ENCODE measurements at places on chromosomes 3 and 15. TPM values are rescaled to one million over a fixed set of nuclear protein-coding genes. Genes with fewer than 3 reads are reported as not detected.

Gene UCN2
- 0.07 TPM for total RNA-seq

Gene ALDH1A2
- total RNA-seq, result 4.0 TPM

Gene SIDT1
- not detected for total RNA-seq

Gene SLC15A2
- 0.07 TPM for total RNA-seq
